ENCODE measurements at places on chromosomes 2 and 18. TPM values are rescaled to one million over a fixed set of nuclear protein-coding genes. Genes with fewer than 3 reads are reported as not detected.

Gene TMEM247
- not detected for total RNA-seq

Gene ABCB11
- total RNA-seq = 0.28 TPM

Gene TCF23
- total RNA-seq = not detected

Gene ILKAP
- 56.3 TPM for total RNA-seq

Gene DYNAP
- total RNA-seq = not detected

DNA sequence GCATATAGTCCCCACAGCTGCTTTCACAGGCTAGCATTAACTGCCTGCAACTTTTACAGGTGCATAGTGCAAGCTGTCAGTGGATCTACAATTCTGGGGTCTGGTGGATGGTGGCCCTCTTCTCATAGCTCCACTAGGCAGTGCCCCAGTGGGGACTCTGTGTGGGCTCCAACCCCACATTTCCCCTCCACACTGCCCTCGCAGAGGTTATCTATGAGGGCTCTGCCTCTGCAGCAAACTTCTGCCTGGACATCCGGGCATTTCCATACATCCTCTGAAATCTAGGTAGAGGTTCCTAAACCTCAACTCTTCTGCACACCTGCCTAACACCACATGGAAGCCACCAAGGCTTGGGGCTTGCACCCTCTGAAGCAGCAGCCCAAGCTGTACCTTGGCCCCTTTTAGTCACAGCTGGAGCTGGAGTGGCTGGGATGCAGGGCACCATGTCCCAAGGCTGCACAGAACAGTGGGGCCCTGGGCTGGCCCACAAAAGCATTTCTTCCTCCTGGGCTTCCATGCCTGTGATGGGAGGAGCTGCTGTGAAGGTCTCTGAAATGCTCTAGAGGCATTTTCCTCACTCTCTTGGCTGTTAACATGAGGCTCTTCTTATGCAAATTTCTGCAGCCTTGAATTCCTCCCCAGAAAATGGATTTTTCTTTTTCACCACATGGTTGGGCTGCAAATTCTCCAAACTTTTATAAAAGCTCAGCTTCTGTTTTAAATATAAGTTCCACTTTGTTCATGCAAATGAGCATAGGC lies 59.3 kb downstream of the KDM3A start:
- H3K4me1 ChIP-seq = no peaks in the 10 kb centered on the region
- H3K27me3 ChIP-seq = no peaks in the 10 kb centered on the region
- DNase-seq = no peak
- H3K4me3 ChIP-seq = no peak overlapping the region
- peaks cover 93% of the 10 kb centered on the region for H3K36me3 ChIP-seq
- no peak overlapping the region for H3K27ac ChIP-seq

GRCh38 chr2:24843330-24843860 lies 50.2 kb downstream of the CENPO start:
- H3K27ac ChIP-seq = no peak overlapping the region
- H3K36me3 ChIP-seq = peaks cover 3% of the 10 kb centered on the region
- H3K27me3 ChIP-seq = no peaks in the 10 kb centered on the region
- H3K4me1 ChIP-seq = no peaks in the 10 kb centered on the region

DNA sequence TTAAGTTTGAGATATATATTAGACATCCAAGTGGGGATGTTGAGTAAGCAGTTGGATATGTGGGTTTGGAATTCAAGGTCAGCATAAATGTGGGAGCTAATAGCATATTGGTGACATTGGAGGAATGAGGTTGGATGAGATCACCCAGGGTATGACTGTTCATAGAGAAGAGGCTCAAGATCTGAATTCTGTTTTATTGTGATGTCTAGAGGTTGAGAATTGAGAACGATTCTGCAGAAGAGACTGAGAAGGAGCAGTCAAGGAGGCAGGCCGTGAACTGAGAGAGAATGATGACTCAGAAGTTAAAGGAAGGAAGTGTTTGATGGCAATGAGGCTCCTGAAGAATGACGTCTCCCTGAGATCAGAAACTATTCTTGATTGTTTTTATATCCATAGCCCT lies 5.9 kb downstream of the SERPINB11 start:
- H3K4me3 ChIP-seq = no peak overlapping the region
- H3K27me3 ChIP-seq = no peaks in the 10 kb centered on the region

GRCh38 chr18:61893309-61893970 lies 633 bp upstream of the RNF152 start:
- no peaks in the 10 kb centered on the region for H3K36me3 ChIP-seq
- H3K4me1 ChIP-seq = peaks cover 6% of the 10 kb centered on the region
- DNase-seq = peak; percentile 45
- H3K27ac ChIP-seq = no peak overlapping the region
- peaks cover 52% of the 10 kb centered on the region for H3K27me3 ChIP-seq
- peak overlapping the region; percentile 80 for H3K4me3 ChIP-seq

- no peaks in the 10 kb centered on the region for H3K4me1 ChIP-seq
Observed at GRCh38 chr2:226411727-226412360, 387.8 kb downstream of the IRS1 start.

- H3K27me3 ChIP-seq = no peaks in the 10 kb centered on the region
- H3K27ac ChIP-seq = peak overlapping the region; percentile 84
- peaks cover 78% of the 10 kb centered on the region for H3K36me3 ChIP-seq
- H3K4me1 ChIP-seq = peaks cover 50% of the 10 kb centered on the region
- DNase-seq = no peak
- peak overlapping the region; percentile 51 for H3K4me3 ChIP-seq
Observed at GRCh38 chr2:230447455-230448451, 31.8 kb downstream of the SP100 start.

DNA sequence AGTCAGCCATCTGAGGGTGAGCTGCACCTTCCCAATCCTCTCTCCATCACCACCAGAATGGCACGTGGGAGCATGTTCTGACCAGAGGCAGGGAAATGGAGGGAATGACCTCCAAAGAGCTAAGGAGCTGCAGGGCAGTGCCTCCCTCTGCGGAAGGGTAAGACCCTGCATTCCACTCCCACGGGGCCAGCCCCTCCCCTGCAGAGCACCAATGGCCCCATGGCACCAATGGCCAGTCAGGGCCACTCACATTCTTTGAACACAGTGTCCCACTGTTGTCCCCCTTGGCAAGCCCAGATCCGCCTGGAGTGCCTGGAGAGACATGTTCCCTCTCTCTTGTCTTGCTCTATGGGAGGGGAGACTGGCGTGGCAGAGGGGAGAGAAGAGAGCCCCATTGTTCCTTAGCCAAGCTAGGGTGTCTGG lies 164.4 kb downstream of the TNS1 start:
- H3K27ac ChIP-seq = no peak overlapping the region
- no peaks in the 10 kb centered on the region for H3K36me3 ChIP-seq
- no peaks in the 10 kb centered on the region for H3K4me1 ChIP-seq
- no peak for DNase-seq
